Cerebellar cortex (tissue), 1 donor: ENCODE measurements at places on chromosomes 2 and 18.
A peak's percentile ranks its signal among the peaks of the same experiment; 100 is the strongest.

DNA sequence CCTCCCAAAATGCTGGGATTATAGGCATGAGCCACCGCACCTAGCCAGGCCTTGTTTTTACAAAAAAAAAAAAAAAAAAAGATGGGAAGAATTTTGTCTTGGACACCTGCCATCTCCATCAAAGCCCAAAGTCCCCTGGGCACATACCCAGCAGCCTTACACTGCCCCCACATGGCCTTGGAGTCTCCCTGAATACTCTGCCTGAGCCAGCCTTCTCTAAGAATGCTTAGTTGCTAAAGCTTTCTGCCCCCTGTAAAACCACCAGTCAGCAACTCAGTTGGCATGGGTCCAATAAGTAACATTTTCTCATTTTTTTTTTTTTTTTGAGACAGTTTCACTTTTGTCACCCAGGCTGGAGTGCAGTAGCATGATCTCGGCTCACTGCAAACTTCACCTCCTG, 40.6 kb downstream of the SPC25 start:
- DNase-seq, result peak; percentile 12

GRCh38 chr2:117067900-117068299, 746.6 kb upstream of the DDX18 start:
- DNase-seq, result no peak

DNA sequence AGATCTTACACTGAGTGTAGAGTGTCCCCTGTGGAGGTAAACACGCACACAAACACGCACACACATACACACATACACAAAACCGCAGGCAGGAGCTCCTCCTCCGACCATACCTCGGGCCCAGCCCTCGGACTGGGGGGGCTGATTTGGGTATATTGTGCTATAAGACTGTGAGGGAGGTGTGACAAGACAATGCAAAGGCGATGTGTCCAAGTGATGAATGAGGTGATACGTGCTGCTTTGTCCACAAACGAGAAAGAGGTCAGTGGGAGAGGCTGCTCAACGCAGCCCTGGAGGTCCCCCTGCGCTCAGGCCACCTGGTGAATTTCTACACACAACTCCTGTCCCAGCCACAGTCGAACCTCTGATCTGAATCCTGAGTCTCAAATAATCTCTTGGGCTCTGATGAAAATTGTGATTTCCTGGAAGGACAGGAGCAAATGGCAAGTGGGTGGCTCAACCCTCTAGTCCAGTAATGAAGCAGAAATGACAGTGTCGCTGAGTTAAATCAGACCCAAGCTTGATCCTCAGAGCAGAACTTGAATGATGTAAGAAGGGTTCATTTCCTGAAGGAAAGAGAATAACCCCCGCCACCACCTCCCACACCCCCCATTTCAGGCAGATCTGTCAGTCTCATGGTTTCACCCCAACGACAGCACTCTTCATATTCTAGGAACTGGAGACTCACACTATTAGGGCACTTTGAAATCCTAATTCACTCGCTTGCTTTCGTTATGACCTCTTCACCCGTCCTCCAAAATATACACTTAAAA, 48.9 kb upstream of the ASXL2 start:
- DNase-seq, result no peak

- DNase-seq, result no peak
Measured at GRCh38 chr2:125006676-125007075, 981.6 kb downstream of the CNTNAP5 start.

DNA sequence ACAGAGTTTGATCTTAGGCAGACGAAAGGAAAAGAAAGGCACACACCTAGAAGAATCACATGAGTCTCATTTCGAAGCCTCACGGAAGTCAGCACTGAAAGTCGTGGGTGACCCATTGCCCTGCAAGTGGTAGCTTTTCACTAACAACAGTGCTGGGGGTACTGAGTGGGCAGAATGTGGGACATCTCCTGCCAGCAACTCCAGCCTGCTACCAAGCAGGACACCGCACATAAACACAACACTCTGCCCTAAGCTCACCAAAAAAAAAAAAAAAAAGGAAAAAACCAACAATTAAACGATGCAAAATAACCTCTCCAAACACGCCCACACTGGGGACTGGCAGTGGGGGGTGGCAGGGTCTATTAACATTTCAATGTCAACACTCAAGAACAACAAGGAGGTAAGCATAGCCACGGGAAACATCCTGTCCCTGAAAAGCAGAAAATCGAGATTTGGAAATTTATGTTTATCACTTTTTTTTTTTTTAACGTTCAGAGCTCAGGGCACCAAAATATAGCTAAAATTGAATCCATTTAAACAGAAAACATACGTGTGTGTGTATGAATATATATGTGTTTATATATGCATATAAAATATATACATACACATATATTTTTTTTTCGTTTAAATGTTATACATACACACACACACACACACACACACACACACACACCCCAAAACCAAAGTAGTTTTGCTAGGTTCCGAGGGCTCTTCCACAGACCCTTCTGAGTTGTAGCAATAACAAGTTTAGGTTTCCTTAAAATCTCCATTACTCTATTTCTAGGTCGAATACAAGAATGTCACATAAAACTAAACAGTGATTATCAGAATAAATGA, 2.2 kb downstream of the INO80D start:
- DNase-seq, result peak; percentile 39

- no peak for DNase-seq
Measured at GRCh38 chr2:112268547-112268946, 6.8 kb upstream of the ZC3H6 start.

- no peak for DNase-seq
Measured at GRCh38 chr2:220410296-220410695, 782.9 kb downstream of the SLC4A3 start.

DNA sequence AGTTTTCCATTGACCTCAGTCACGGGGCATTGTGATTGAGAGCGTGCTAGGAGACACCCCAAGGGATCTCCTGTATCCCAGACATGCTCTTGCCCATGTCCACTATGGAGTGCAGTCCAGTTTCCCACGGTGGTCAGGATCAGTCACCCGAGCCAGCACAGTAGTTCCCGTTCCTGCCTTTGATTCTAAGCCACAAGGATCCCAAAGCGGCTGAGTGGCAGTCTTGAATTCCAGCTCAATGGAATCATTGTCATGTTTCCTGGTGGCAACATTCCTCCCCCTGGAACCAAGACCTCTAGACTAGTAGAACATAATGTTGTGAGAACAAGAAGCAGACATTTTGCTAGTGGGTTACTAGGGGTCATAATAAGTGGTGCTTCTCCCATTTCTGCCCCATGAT, 154.3 kb downstream of the SEPTIN10 start:
- DNase-seq, result no peak

GRCh38 chr2:8669157-8669817, 12.6 kb upstream of the ID2 start:
- no peak for DNase-seq

DNA sequence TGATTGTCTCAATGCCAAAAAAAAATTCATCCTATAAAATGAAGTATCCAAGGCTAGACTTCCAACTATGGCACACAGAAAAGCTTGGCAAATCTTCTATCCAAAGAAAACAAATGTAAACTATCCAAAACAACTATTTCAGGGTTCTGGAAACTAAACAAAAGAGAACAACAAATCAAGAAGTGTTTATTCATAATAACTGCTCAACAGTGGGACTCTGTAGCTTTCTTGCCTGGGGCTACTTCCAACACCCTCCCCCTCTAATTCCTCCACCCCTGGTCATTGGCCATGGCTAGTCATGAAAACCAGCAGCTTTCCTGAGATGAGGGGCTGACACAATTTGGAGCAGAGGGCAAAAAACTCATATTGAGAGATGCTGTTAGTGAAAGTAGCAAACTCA, 107.0 kb downstream of the EXOC6B start:
- no peak for DNase-seq

DNA sequence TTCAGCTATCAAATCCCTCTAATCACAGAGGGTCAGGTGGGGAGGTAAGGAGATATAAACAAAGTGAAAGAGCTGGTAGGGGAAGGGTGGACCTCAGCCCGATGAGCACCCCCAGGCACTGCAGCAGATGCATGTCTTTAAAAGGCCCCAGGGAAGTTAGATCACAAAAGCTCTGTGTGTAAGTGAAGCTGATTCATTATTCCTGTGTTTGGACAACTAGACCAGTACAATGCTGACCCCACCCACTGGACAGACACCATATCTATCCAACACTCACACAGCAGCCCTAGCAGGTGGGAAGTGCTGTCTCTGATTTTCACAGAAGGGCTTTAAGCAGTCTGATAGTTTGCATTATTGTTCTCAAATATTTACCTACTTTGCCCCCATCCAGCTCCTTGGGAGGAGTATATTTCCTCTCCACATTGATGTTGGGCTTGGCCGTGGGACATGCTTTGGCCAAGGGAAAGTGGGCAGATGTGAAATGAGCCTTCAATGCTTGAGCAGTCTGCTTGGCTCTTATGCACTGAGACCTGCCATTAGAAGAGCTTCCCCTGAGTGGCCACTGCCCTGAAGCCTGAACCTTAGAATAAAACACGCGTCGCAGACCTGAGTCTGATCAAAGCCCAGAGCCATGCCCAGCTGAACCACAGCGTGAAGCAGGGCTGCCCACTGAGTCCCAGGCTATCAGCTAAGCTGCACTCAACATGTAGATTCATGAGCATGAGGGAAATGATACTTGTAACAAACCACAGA, 111.4 kb downstream of the COPS8 start:
- DNase-seq, result no peak

DNA sequence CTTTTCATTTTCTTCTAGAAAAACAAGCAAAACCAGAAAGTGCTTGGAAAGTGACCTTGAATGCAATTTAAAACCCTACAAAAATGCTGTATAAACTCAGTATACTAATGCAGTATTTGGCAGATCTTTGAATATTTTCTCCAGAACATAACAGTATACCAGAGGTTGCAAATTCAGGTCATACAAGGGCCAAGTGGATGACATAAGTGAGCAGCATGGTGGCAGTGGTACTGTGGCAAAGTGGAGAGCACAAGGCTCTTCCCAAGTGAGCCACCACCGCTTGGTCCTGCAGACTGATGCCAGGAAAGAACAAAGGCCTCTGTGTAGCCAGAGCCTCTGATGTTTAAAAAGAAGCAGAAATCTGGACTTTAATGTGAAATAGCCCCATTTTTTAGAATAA, 33.1 kb downstream of the METTL4 start:
- no peak for DNase-seq

- DNase-seq, result no peak
Measured at GRCh38 chr2:8505311-8505920, 176.4 kb upstream of the ID2 start.

GRCh38 chr2:8278709-8279354, 403.0 kb upstream of the ID2 start:
- DNase-seq, result no peak

DNA sequence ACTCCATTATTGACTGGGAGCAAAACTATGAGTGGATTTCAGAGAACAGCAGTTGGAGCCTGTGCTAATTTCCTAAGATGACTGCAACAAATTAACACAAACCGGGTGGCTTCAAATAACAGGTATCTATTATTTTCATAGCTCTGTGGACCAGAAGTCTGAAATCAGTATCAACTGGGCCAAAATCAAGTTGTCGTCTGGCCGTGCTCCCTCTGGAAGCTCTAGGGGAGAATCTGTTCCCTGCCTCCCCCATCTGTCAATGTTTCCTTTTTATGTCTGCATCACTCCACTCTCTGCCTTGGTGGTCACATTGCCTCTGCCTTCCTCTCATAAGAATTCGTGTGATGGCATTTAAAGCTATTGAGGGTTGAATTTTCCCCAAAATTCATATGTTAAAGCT, 269.8 kb downstream of the TMX3 start:
- peak; percentile 98 for DNase-seq

GRCh38 chr2:26471766-26472706, 5.9 kb downstream of the OTOF start:
- DNase-seq, result no peak

DNA sequence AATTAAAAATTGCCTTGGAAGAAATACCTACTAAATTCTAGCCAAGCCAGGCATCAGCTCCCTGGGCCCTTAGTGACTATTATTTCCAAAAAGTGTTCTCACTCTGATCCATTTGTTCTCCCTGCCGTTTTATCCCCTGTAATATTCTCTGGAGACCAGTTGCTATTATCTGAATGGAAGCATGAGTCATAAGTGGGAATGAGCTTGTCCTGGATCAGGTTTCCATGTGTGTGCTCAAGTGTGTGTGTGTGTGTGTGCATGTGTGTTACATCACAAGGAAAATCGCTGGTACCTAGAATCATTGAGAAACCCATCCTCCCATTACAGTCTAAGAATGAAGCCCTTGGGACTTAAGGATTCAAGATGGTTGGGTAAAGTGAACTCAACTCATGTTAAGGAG, 130.3 kb upstream of the CXCR4 start:
- DNase-seq, result no peak

- no peak for DNase-seq
Measured at GRCh38 chr2:207330912-207331311, 165.2 kb upstream of the KLF7 start.

- DNase-seq, result no peak
Measured at GRCh38 chr18:45324495-45325113, 290.7 kb upstream of the SLC14A2 start.

DNA sequence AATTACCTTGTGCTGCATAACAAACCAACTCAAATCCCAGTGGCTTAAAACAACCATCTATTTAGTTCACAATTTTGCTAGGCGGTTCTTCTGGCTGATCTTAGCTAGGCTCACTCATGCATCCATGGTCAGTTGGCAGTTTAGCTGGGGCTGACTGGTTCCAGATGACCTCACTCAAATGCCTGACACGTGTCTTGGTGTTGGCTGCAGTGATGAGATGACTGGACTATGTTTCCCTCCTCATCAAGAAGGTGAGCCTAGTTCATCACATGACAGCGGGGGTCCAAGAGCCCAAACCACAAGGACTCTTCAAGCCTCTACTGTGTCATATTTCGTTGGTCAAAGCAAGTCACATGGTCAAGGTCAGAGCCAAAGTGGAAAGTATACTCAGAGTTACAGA, 42.7 kb upstream of the ACTR3 start:
- DNase-seq, result no peak

GRCh38 chr18:76466410-76466991, 28.5 kb downstream of the ZNF516 start:
- DNase-seq, result no peak

DNA sequence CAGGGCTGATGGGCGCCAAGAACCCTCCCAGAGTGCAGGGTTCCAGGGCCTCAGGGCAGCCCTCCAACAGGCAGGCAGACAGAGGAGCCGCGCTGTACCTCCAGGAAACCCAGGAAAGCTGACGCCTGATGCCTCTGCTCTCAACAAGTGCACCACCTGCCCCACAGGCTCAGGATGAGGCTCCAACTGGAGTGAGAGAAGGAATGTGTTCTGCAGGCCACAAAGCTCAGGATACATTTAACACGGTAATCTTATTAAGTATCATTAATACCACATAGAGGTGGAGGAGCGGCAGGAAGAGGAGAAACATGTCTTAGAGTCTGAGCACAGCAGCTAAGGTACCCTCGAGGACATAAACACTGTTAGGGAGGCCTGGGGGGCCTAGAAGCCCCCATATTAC, 155.9 kb upstream of the CAPN13 start:
- no peak for DNase-seq

GRCh38 chr2:134079373-134079772, 174.5 kb upstream of the MGAT5 start:
- no peak for DNase-seq
